WTC11 (cell line): ENCODE measurements at places on chromosomes 6 and 20.

DNA sequence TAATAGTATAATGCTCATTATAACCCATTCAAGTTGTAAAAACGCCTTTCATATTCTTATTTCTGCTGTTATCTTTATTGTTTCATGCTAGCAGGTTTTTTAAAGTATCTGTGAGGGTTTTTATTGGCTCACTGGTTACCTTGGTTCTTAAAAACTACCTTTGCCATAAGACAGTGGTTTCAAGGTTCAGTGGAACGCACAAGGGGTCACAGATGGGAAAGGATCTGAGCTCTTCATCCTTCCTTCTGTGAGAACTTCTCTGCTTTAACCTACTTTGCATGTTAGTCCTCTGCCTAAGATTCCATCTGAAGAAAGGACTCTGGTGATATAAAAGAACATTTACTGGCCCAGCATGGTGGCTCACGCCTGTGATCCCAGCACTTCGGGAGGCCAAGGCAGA, 492.6 kb downstream of the CD83 start:
- DNase-seq: no peak

- DNase-seq: no peak
These were observed 21.4 kb downstream of the SLC12A5 start for GRCh38 chr20:46050444-46050843.

- no peak for DNase-seq
These were observed 92.2 kb upstream of the HIVEP1 start for GRCh38 chr6:11919771-11920440.

DNA sequence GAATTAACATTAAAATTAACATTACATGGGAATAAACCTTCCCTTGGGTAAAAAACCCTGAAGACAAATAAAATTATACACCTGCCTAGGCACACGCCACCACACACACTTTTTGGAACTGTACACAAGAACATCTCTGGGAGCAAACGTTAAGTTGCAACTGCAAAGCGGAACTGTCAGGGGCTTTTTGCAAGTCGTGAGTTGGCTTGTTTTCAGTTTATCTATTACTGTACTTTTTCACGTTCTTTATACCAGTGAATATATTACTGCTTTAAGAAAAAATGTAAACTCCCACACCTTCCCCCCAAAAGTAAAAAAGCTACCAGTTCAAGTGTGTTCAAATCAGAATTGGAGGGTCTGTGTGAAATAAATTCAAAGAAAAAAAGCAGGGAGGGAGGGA, 65.5 kb upstream of the NFATC2 start:
- DNase-seq: no peak

DNA sequence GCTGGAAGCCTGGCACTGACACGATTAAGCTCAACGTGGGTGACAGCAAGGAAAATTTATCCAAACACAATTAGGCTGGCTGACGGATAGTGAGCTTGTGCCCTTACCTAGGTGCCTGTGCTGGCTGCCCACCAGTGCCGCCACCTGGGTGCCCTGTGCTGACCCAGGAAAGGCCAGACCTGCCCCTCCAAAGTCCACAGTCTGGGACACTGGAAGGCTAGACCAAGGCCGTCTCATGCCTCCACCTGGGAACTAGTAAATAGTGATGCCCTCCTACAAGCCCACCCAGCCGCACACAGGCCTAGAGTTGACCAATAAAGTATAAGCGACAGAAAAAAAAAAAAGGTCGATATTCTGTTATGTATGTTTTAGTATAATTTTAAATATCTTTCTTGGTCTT, 142.6 kb upstream of the MCHR2 start:
- no peak for DNase-seq

DNA sequence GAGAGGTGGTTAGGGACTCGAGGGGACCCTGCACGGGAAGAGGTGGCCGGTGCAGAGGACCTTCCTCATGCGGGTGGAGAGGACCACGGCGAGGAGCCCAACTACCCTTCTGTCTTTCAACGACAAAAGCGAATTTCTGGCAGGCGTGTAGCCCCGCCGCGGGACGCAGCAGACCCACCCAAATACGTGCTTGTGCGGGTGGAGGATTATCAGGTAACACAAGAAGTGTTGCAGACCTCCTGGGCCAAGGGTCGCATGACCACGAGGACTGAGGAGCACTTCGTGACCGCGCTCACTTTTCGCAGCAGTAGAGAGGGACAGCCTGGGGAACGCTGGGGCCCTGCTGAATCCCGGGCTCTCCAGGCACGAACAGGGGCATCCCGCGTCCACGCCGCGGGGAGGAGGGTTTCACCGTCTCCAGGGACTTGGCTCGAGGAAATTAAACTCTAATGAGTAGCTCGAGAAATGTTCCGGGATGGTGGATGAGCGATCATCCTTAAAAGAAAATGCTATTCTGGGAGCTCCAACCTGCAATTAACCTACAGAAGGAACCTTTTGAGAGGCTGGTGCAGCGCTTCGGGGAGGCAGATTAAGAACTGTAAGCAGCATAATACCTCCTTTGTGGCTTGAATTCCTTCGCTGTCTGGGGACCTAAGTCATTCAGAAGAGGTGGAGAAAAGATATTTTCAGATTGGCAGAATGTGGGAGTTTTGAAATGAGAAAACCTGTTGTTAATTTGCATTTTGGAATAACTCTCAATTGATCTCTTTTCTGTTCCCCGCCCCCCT, 804 bp downstream of the C6orf141 start:
- DNase-seq: peak; percentile 38

GRCh38 chr20:3071610-3072529, at the start of gene OXT:
OXT (plus strand) TSS chr20:3071620; CDS start chr20:3071656, 36 bp downstream.
- DNase-seq: peak; percentile 69

DNA sequence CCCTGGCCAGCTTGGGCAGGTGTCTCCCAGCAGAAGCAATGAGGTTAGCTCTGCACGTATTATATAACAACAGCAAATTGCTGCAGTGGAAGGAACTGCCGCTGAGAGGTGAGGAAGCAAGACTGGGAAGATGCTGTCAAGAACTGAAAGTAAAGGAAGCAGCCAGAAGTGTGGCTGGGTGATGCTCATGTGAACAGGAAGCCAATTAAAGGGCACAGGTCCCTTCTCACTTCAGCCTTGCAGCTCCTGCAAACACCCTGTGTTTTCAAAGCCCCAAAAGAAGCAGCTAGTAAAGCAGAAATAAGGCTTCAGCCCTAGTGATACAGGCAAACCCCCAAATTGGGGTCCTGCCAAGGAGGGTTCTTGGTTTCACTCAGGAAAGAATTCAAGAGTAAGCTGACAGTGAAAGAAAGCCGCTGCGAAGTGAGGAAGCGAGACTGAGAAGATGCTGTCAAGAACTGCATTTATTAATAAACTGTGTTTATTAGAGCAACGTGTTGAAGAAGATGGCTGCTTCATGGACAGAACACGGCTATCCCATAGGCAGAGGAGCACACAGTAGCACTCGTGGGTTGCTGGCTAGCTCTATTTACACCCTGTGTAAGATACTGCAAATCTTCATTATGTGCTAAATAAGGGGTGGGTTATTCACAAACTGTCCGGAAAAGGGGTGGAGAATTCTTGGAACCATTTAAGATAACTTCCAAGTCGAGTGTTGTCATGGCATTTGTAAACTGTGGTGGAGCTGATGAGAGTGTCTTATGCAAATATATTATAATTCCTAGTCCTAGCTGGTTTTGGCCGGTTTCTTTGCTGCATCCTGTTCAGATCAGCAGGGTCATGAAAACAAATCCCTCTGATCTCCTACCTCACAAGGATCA, 152.2 kb downstream of the LINC00237 start:
- no peak for DNase-seq

GRCh38 chr6:25334793-25335192, 55.6 kb downstream of the CARMIL1 start:
- no peak for DNase-seq

DNA sequence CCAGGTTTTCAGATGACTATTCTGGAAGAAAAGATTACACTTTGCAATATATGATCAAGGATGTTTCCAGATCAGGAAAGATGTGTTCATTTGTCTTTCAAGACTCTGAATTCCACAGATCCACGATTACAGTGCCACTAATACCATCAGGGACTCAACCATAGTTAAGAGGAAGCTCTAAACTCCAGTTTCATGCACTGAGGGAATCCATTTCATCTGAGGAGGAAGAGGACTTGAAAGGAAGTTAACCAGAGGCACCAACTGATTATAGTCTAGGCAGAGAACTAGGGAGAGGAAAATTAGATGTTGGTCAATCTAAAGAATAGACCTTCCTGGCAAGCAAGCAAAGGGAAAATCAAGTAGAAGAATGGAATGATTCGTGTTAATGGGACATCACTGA, 218.3 kb upstream of the PRDM1 start:
- DNase-seq: no peak

DNA sequence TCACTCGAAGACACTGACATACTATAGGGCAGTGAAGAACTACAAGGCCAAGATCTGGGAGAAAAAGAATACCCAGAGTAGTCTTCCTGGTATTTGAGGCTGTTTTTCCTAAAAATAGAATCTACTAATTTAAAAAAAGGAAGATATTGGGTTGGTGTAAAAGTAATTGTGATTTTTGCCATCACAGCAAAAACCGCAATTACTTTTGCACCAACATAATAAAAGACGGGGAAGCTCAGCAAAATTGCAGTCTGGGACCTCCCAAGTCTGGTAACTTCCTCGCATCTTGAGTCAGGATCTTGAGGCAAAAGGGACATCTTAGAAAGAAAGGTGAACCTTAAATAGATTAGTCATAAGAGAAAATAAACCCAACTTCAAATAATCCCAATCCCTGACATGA, 77.2 kb upstream of the SMIM28 start:
- no peak for DNase-seq

DNA sequence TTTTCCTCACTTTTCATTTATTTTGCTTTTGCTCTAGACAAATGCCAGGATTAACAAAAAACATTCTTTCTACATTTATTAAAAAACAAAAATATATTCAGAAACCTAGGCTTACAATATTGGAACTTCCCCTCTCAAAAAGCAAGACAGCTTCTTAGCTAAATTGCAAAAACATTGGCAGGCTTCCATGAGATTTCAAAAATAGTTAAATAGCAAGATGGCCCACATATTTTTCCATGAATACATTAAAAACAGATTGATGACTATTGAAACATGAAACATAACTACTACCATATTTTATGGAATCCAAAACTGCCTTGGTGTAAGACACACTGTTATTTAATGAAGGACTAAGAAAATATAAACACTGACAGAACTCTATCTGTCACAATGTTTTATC, 92.0 kb downstream of the LY86 start:
- no peak for DNase-seq
